ENCODE measurements at places on chromosomes 16 and 17. TPM values are rescaled to one million over a fixed set of nuclear protein-coding genes. Genes with fewer than 3 reads are reported as not detected.

GRCh38 chr16:58843675-58844074 is 109.6 kb upstream of the GOT2 start:
- no peak for DNase-seq

TNS4 gene
- 0.08 TPM for total RNA-seq

DNA sequence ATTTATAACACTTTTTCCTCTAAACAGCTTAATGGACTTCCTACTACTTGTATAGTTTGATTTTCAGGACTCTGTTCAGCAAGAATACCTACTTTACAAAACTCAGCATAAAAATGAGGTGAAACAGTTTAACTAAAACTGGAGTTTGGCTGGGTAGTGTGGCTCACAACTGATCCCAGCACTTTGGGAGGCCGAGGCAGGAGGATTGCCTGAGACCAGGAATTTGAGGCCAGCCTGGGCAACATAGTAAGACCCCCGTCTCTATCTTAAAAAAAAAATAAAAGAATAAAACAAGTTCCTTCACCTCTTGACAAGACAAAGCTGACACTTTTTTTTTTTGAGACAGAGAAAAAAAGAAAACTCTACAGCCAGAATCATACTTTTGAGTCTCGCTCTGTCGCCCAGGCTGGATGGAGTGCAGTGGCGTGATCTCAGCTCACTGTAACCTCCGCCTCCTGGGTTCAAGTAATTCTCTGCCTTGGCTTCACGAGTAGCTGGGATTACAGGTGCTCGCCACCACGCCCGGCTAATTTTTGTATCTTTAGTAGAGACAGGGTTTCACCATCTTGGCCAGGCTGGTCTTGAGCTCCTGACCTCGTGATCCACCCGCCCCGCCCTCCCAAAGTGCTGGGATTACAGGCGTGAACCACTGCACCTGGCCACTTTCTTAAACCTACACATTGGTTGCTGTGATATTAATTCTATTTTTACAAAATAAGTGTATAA is 2.6 kb downstream of the PDF start:
- no peak for DNase-seq

GRCh38 chr16:9139965-9140364 is 48.5 kb downstream of the HAPSTR1 start:
- no peak for DNase-seq

IL21R gene
- total RNA-seq, result 0.84 TPM

- no peak for DNase-seq
These were observed 671.4 kb upstream of the SALL1 start for GRCh38 chr16:51822471-51822870.

SLC5A11 gene
- total RNA-seq, result 0.67 TPM

DNA sequence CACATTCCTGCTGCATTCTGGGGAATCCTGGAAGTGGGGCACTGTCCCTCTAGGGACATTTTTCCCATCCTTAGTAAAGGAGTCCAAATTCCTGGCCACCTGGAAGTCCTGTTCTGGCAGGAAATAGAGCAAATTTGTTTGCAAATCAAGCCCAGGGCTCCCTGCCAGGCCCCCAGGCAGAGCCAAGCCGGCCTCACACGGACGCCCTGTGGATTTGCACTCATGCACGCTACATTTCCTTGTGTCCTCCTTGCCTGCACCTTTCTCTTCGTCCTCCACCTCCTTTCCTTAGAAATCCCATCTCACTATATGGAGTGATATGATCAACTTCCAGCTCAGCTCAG is 7.0 kb upstream of the CALB2 start:
- DNase-seq, result no peak

DNA sequence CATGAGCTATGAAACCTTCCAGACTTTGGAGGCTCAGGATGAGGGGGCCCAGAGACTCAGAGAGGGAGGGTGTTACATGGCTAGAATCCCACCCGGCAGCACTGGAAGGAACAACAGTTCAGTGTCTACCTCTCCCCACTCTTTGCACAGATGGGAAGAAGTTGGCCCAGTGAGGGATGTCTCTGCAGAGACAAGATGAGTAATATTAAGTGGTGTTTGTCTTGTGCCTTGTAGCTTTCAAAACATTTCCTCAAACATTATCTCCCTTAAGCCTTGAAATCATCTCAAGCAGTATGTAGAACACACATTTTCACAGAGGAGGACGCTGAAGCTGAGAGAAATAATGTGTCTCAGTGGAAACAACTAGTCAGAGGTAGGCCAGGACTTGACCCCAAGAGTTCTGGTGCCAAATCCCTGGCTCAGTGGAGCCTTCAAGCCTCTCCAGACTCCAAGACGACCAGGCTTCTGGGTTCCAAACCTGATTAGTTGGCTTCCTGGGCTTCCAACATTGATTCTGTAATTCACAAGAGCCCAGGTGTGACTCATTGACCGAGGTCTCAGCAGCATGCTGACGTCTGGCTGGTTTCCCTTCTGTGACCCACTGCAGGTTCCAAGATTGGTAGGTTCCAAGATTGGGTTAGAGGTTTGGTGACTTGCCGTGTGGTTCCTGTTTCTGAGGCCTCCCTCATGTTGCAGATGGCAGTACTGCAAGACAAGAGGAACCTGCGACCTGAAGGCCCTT is 7.4 kb downstream of the RNF112 start:
- DNase-seq, result no peak

GRCh38 chr16:28139530-28139929 is 72.2 kb downstream of the XPO6 start:
- DNase-seq, result no peak

DNA sequence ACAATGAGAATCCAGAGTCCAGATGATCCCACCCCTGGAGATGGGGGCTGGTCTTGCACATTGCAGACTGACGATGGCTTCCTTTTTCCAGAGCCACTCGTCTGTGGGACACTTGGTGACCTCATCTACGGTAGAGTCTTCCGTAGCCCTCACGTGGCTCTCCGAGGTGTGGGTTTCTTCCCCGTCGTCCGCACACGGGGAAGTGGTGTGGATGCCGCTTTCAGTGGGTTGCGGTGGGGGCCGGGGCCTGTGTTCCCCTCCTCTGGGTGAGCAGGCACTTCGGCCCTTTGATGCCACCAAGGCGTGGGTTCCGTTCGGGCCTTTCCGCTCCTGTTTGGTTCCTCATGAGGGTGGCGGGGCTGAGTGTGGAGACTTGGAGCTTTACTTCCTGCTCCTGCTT is 21.4 kb downstream of the BAIAP2 start:
- DNase-seq, result no peak

DNA sequence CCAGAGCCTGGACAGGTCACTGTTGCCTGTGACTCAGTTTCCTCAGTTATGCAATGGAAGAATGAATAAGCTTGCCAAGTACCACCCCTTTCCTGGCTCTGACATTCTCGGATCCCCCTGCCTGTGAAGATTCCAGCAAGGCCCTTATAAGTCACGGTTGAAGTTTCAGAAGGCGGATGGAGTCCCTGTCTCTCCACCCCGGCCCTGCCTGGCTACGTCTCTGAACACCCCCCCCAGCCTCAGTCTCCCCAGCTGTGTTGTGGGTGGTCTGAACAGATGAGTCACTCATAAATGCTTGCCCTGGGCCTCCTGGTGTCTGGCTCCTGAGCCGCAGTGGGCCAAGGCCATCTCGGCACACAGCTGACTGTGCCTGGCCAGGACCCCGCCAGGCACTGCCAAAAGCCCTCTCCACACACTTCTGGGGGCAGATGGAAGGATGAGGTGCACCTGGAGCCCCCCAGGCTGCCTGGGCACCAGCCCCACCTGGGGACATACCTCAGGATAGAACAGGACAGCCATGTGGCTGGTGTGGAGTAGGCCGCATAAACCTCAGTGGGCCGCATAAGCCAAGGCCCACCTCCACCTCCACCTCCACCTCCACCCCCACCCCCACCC is 15.4 kb downstream of the VASN start:
- DNase-seq, result no peak

DNA sequence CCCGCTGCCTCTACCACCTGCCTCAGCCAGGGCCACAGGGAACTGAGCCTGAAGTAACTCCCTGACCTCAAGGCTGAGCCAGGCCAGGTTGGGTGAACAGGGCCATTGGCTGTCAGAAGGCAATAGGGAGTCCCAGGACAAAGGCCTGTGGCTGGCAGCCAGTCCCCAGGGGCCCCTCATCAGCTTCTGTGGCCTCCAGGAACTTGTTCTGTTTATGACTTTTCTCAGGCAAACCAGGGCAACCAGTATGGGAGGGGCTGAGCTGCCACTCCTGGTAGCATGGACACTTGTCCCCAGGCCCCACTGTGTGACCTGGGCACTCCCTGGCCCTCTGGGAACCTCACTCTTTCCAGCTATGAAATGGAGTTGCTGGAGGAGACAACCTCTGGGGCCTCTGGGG is 40.1 kb downstream of the CPNE2 start:
- DNase-seq, result no peak

DNA sequence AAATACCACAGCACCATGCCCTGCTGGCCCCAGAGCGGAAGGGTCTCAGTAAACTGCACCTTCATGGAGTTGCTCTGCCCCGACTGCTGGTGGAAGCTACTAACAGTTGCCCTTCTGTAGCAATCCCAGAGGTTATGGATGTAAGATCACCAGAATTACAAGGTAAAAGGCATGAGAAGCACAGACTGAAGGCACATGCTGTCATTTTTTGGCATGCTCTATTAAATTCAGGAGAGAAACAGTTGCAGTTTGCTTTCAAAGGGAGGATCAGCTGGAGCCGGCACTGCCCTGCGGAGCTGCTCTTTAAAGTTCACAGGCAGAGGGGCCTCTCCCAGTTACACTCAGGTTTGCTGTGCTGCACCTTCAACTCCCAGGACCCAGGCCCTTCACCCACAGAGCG is 19.2 kb downstream of the NPRL3 start:
- DNase-seq, result no peak

CCDC102A gene
- total RNA-seq, result 2.6 TPM

DNA sequence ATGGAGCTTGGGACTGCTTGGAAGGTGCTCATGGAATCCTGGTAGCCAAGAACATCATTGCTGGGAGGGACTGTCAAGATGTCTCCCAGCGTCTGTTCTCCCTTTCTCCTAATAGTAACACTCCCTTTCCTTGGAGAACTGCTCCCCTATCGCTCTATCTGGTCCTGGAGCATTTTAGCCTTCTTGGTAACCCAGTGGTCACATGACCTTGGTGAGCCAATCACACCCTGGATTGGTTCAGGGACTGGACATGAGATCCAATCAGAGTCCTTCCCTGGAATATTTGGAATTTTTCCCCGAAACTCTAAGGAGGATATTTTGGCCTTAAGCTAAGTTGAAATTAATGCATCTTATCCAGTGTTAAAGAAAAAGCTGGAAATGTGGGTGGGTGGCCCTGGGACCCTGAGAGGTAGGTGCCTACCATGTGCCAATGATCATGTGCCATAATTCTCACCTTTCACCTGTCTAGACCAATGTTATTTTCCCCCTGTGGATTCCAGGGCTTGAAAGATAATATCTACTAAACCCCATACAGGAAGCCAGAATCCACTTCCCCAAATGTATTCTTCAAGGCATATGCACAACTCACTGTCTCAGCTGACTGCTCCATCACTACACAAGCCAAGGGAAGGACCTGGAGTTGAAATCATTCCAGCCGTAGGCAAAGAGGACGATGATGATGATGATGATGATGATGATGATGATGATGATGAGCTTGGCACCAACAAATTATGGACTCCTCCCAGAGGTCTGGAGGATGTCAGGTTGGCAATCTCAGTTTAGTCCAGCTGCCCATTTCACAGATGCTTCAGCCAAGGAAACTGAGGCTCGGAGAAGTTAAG is 193.2 kb downstream of the RAB11FIP4 start:
- DNase-seq, result no peak

DNA sequence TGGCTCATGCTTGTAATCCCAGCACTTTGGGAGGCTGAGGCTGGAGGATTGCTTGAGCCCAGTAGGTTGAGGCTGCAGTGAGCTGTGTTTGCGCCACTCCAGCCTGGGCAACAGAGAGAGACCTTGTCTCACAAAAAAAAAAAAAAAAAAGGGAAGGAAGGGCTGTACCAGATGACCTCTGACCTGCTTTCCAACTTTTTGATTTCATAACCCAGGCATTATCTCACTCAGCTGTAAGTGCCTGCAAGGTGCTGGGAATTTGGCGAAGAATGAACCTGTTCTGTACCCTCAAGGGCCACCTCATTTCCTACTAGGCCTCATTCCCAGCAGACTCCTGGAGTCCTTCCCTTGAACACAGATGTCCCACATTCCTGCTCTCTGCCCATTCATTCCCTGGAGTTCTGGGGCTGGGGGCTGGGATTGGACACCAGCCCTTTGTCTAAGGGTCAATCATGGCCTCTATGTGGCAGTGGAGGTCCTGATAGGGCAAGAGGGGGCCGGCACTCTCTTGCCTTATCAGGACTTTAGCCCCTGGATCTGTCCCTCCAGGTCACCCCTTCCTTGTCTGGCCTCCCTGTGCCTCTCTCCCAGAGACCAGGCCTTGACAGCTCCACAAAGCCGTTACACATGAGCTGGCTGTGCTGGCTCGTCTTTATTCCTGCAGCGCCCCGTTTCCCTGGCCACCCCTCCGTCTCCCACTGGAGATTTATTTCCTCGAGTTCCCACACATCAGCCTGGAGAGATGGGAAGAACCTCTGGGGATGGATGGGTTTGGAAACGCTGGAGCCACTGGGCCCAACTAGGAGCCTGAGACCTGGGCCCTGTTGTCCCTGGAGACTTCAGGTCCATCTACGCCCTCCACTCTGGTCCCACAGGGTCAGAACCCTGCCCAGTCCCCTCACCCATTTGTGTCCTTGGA is 821 bp upstream of the GFAP start:
- DNase-seq, result no peak

PLA2G10 gene
- total RNA-seq, result not detected

WFDC1 gene
- total RNA-seq, result 1.5 TPM

Data from liver (tissue), 10 donors.